NCI-H1417 treated with DMSO at 0.1 percent for 48 hours (cell line): ENCODE measurements at places on chromosomes 4 and X.

- no peak for DNase-seq
Measured at GRCh38 chr4:52576961-52577623, 82.0 kb downstream of the USP46 start.

DNA sequence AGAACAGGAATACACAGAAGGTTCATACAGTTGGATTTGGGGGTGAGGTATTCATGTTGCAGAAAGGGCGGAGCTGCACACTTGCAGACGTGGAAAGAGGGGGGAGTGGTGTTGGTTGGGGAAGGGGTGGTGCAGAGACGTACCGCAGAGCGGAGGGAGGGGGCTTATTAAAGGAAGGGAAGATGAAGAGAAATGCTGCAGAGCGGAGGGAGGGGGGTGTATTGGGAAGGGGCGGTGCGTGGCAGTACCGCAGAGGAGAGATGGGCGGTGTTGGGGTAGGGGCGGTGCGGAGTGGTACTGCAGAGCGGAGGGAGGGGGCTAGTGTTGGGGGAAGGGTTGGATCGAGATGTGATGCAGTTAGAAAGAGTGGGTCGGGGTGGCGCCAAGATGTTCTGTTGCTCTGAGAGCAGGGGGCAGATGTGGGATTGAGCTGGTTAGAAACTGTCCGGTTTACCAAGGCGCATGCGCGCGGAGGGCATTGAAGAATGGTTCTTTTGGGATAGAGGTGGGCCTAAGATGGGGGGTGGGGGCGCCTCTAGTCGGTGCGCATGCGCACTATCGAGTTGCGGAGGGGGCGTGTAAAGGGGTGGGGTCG is 900 bp downstream of the TRO start:
- no peak for DNase-seq

- DNase-seq, result no peak
Measured at GRCh38 chrX:53317365-53318069, 36.1 kb upstream of the IQSEC2 start.

- DNase-seq, result no peak
Measured at GRCh38 chr4:25786497-25787065, 76.2 kb downstream of the SEL1L3 start.

- DNase-seq, result no peak
Measured at GRCh38 chr4:87120010-87120409, 100.4 kb downstream of the KLHL8 start.

- DNase-seq, result no peak
Measured at GRCh38 chrX:101676571-101676970, 16.9 kb upstream of the ARMCX2 start.

DNA sequence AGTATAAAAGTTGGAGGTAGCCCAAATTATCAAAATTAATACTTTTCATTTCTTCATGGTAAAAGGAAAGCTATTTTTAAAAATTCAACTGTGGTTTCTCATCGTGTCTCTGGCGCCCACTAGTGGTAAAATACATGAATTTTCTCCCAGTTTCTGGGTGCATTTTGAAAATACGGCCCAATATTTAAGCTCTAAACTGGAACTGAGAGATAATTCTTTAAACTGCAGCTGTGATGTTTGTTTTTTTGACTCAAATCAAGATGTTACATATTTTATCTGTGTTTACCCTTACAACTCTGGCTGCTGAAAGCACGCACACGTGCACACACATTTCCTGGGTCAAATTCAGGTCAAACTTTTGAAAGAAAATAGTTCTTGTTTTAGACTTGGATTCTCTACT is 123.9 kb upstream of the ACSL4 start:
- DNase-seq, result no peak

DNA sequence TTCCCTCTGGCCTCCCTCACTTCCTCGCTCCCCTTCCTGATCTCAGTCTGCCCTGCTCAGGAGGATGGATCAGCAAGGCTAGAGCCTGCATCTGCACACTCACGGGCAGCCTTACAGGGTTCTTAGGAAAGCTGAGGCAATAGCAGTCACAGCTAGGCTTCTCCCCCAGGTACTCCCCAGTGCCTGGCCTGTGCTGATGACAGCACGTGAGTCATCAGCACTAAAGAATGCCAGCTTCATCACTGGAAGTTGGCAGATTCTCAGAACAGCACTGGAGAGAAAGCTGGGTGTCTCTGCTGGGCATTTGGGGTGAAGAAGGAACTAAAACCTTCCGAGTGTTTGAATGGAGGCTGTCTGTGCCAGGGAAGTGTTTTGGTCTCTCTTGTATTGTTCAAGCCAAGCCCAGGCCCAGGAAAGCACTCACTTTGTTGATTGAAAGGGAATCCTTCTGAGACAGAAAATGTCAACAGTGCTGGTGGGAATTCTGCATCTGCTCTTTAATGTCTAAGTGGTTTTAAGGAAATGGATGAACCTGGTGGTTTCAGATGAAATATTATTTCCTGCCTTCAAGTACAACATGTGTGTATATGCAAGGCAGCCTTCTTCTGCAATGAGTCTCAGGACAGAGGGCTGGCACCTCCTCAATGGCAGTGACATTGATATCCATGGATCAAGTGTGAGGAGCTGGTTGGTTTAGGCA is 73.0 kb upstream of the SCOC start:
- no peak for DNase-seq

GRCh38 chrX:28719620-28720019 is 132.4 kb downstream of the IL1RAPL1 start:
- DNase-seq, result no peak

DNA sequence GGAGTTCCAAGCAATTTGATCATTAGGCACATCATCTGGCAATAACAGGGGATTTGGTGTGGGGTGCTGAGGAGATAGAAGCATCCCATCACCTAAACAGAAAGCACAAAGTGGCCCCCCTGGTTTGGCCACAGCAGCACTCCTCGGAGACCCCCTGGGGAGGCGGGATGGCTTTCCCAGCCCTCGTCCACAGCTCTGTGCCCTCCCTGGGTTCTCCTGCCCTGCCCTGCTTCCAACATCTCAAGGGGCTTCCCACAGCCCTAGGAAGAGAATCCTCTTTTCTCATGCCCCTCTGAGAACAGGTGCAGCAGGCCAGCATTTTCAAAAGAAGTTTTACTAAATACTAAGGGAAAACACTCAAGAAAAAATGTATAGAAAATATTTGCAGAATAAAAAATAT is 12.8 kb downstream of the ATP5ME start:
- DNase-seq, result no peak

GRCh38 chr4:22490718-22491315 is 25.0 kb downstream of the ADGRA3 start:
- no peak for DNase-seq

GRCh38 chr4:115575851-115576250 is 462.4 kb upstream of the NDST4 start:
- no peak for DNase-seq

- no peak for DNase-seq
Measured at GRCh38 chrX:77167993-77168392, 279.2 kb upstream of the FGF16 start.

DNA sequence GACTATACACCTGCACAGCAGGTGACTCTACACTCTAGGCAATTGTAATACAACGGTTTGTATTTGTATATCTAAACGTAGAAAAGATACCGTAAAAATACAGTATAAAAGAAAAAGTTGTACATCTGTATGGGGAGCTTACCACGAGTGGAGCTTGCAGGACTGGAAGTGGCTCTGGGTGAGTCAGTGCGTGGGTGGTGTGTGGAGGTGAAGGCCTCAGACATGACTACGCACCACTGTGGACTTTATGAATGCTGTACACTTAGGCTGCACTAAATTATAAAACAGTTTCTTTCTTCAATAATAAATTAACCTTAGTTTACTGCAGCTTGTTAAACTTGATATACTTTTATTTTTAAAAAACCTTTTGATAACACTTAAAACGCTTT is 85.0 kb upstream of the FAT1 start:
- no peak for DNase-seq

DNA sequence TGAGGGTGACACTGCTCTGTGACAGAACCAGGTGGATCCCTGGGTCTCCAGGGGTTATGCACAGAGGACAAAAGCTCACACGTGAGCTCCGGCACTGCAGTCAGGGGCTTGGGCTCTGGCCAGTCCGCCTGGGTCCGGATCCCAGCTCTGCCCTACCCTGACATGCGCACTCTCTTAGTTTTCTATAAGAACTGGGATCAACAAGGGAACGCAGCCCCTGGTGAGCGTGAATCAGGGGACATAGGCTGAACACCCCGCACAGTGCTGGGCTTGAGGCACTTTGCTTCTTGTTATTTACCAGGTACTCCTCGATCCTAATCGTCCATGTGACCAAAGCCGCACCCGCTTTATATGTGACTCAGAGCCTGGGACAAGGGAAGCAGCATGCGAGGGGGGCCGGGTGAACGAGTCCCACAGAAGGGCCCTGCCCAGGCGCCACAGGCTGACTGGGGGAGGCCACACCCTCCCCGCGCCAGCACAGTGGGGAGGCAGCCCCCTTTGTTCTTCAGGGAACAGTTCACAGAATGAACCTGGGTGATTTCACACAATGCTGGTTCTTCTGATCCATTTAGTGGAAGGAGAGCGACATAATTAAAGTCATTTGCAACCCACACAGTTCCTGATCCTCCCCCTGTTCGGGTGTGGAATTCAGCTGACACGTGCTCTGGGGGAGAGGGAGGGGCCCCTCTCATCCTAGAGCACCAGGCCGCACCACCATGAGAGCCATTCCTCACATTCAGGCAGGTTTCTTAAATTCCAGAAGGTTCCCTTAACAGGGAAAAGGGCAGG is 55.5 kb downstream of the WFS1 start:
- no peak for DNase-seq

- DNase-seq, result no peak
Measured at GRCh38 chrX:82912382-82912781, 595.7 kb upstream of the POU3F4 start.

DNA sequence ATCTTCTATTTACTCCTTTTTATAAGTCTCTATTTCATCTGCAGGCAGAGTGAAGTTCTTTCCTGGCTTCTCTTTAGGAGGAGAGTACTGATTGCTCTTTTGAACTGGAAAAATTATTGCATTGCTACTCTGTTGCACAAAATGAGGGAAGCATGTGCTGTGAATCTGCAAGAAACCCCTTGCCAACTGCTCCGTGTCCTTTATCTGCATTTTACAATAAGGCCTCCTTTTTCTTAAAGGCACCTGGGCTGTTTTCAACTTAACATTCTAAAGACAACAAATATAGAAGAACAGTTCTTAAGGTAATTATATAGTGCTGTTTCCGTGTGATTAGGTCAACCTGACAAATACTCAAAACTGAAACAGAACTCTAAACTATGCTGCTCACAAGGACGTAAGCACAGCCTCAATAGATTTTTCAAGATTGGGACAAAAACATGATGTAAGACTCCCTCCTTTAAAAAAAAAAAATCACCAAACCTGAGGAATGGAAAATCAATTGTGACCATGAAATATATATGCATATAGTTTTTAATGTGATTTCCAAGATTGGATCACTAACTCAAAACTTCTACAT is 716.6 kb upstream of the INTU start:
- no peak for DNase-seq

DNA sequence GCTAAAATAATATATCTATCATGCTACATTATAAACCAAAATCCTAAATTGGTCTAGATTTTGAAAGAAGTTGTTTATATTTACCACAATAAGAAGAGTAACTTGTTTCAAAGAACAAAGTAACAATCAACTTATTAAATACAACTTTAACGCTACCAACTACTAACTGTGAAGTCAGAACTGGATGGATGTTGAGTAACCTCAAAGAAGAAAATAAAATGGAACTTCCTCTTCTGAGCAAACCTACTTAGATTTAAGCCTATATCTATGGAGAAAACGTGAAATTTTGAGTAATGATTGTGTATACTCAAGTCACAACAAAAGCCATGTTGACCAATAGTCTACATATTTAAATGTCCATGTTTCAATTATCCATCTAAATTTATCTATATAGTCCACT is 25.7 kb downstream of the SH3RF1 start:
- DNase-seq, result no peak

GRCh38 chr4:113760795-113761619 is 531 bp downstream of the CAMK2D start:
- no peak for DNase-seq

- DNase-seq, result no peak
Measured at GRCh38 chrX:20224814-20225487, 41.8 kb downstream of the RPS6KA3 start.

DNA sequence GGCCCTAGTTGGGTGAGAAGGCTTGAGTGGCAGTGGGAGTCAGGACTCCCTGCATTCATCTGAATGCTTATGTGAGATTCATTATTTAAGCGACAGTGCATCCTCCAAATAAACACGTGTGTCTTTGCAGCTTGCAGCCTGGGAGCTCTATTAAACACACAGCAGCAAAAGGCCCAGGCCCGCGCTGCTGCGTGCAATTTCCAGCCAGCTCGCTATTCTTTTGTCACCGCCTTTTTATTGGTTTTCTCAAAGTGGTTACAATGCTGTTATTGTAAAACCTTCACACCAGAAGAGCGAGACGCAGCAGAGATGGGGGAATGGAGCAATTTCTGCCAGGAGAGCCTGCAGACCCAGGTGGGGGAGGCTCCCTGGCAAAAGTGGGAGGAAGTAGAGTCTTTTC is 252.5 kb downstream of the BCOR start:
- no peak for DNase-seq

DNA sequence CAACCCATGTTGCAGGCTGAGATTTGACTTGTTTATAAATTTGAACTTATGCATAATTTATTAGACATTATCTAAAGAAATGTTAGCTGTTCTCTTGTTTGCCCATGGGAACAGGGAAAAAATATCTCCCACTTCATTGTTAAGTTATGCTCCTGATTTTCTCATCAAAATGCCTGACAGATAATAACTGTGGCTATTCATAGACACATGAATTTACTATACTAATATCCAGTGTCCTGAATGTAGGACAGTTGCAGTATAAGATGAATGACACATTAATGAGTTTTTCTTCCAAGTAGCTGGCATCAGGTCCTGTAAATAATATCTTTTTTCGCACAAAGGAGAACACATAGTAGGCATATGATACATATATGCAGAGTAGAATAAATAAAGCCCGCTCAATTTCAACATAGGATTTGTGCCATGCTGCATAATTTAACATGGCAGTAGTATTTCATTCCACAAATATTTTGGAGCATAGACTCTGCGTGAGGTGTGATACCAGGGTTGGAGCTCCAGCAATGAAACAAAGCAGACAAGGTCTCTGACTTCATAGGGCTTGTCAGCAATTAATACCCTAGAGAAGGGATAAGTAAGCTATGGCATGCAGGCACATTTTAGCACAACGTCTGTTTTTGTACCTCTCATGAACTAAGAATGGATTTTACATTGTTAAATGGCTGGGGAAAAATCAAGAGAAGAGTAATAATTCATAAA is 40.4 kb upstream of the DDX53 start:
- DNase-seq, result no peak

- DNase-seq, result no peak
Measured at GRCh38 chr4:171948038-171948437, 134.8 kb downstream of the GALNTL6 start.
